HFFc6 (cell line): ENCODE measurements at places on chromosomes 4 and X.

- DNase-seq, result no peak
Measured at GRCh38 chr4:25590171-25590570, 65.5 kb upstream of the SLC34A2 start.

- DNase-seq, result no peak
Measured at GRCh38 chr4:89682808-89683207, 154.2 kb downstream of the SNCA start.

DNA sequence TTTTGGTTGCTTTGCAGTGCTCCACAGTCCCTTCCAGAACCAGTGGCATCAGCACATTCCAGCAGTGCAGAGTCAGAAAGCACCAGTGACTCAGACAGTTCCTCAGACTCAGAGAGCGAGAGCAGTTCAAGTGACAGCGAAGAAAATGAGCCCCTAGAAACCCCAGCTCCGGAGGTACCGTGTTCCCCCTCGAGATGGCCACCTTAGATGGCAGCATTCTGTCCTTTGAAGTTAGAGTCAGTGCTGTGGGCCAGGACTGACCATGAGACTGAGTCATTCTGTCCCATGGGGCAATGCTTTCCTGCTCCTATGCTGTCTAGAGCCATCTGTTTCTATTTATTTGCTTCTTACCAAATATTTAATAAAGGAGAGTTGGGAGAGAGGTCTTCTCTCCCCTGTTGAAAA is 112.3 kb downstream of the KLHL8 start:
- peak; percentile 90 for DNase-seq

DNA sequence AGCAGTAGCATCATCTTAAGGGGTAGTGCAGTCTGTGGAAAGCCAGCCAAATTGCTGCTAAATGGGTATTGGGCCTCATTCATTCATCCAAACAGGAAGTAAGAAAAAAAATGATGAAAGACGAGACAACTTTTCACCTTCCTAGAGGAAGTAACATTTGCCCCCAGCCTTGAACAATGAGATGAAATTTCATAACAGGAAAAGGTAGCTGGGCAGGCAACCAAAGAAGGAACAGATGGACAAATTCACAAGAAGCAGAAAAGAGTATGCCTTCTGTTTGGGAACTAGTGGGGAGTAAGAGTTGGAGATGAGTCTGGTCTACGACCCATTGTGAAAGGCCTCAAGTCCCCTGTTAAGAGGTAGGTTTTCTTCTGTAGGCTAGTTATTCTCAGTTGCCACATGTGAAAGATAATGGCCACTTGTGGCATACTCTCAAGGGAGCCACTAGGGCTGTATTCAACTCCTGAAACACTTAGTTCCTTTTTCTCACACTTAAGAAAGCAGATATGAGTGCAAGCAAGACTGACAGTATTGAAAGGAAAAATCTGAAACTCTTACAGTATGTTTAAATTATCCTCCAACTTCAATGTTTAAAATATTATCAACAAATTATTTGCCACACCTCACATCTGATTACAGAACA is 190.4 kb downstream of the AR start:
- DNase-seq, result no peak

- no peak for DNase-seq
Measured at GRCh38 chr4:156223985-156224384, 270.3 kb upstream of the CTSO start.

GRCh38 chr4:35541146-35541887 is 703.0 kb downstream of the ARAP2 start:
- no peak for DNase-seq

DNA sequence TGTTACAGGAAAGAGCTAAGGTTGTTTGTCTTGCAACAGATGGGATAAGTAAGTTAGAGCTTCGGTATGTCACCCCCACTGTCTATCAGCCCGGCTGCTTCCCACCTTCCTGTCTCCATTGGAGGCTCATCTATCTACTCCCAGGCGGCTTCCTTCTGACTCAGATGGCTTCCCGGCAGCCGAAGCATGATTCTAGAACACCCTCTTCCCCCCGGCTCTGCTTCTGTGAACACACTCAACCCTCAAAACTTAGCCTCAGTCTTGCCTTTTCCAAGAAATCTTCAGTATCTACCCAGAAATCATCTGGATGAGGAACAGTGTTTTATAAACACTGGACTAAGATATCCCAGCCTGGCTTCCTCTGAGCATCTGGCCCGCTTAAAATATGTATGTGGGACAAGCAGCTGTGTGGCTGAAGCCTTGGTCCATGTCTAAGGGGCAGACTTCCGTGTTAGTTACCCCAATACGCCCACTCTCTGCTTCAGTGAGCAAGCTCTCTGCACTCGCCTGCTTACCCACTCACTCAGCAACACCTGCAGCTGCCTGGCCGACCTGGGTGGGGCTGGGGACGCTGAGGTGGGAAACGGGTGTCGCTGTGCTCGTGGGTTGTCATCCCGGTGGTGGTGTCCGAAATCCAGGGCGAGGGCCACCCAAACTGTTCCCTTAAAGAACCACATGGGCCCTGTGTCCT is 12.0 kb upstream of the SLC2A9 start:
- peak; percentile 53 for DNase-seq

GRCh38 chr4:99059550-99059949 is 29.0 kb downstream of the ADH5 start:
- no peak for DNase-seq

- DNase-seq, result no peak
Measured at GRCh38 chr4:26753617-26754016, 107.0 kb upstream of the STIM2 start.

DNA sequence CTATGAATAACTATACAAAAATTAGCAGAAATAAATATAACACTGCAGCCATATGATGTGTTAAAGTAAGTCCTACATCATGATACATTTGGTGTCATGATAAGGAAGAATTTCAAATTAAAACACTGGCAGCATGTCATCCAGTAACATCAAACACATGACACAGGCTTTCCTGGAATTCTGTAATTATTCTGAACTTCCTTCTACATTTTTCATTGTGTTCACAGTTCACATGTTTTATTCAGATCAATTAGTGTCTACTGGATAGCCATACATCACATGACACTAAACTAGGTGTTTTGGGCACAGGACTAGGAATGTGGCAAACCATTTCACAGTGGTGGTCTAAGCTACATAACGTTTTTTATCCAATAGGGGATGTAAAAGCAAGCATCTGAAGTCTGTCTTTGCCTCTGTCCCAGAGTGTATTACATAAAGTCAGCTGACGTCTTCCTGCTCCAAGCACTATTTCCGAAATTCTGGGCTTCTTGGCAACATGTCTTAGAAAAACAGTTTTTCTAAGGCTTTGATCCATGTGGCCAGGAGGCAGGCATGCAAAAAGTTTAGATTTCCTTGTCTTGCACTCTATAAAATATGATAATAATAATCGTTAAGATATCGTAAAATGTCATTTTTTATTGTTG is 707.9 kb downstream of the CENPC start:
- DNase-seq, result no peak

DNA sequence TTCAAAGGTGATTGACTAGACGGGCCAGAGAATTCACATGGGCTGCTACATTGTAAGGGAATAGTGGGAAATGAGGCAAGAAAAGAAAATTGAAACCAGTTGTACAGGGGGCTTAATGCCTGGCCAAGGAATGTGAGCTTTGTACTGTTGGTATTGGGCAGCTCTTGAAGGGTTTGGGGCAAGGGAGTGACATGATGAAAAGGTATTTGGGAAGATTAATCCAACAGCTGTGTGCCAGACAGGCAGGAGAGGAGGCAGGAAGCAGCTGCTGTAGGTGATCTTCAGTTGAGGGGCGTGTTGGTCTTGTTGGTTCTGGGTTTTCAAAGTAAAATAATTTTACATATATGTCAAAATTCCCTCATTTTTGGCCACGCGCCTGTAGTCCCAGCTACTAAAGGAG is 384.5 kb upstream of the TENM3 start:
- DNase-seq, result no peak

DNA sequence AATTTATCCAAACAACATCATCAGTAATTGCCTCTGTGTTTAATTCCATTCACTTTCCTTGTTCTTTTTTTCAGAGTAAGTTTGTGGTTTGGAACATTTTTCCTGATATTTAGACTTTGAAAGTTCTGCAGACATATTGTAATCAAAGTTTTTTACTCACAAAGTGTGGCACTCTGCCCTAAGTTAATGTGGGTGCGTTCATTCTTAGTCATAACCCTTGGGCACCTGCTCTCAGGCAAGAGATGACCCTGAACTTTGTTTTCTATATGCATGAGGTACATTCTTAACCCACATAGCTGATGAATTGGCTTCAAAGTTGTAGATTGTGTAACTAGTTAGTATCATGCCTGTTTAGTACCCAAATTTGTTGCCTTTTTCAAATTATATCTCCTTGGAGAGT is 424.3 kb downstream of the GRXCR1 start:
- no peak for DNase-seq

- peak; percentile 0 for DNase-seq
Measured at GRCh38 chrX:17788439-17788838, 51.1 kb downstream of the SCML1 start.

- DNase-seq, result no peak
Measured at GRCh38 chrX:154799556-154800348, 5.5 kb downstream of the MPP1 start.

GRCh38 chr4:82947498-82947897 is 47.0 kb downstream of the THAP9 start:
- DNase-seq, result no peak

DNA sequence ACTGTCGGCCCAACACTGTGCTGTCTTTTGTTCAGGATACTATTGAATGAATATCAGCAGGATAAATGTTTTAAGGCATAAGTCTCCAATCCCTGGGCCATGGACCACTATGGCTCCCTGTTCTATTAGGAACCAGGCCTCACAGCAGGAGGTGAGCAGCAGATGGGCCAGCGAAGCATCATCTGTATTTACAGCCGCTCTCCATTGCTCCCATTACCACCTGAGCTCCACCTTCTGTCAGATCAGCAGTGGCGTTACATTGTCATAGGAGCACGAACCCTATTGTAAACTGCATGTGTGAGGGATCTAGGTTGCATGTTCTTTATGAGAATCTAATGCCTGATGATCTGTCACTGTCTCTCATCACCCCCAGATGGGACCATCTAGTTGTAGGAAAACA is 3.7 kb upstream of the APLN start:
- DNase-seq, result no peak

- no peak for DNase-seq
Measured at GRCh38 chr4:185429660-185430059, 3.9 kb upstream of the UFSP2 start.

DNA sequence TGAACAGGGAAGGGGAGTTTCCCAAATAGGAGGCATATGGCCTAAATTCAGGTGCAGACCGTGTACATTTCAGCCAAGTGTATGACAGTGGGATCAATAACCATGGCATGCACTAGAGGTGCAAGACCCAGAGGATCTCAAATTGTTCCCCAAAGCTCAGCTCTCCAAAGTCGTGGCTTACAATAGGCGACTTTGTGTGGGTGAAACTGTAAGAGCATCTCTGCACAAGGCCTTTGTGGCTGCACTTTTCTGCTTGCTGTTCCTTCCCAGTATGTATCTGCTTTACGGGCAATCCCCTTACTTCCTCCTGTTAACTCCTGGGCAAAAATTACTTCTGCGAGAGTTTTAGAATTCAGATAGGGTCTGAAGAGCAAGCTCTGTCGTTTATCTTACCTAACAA is 518.3 kb upstream of the ZFP42 start:
- DNase-seq, result no peak

DNA sequence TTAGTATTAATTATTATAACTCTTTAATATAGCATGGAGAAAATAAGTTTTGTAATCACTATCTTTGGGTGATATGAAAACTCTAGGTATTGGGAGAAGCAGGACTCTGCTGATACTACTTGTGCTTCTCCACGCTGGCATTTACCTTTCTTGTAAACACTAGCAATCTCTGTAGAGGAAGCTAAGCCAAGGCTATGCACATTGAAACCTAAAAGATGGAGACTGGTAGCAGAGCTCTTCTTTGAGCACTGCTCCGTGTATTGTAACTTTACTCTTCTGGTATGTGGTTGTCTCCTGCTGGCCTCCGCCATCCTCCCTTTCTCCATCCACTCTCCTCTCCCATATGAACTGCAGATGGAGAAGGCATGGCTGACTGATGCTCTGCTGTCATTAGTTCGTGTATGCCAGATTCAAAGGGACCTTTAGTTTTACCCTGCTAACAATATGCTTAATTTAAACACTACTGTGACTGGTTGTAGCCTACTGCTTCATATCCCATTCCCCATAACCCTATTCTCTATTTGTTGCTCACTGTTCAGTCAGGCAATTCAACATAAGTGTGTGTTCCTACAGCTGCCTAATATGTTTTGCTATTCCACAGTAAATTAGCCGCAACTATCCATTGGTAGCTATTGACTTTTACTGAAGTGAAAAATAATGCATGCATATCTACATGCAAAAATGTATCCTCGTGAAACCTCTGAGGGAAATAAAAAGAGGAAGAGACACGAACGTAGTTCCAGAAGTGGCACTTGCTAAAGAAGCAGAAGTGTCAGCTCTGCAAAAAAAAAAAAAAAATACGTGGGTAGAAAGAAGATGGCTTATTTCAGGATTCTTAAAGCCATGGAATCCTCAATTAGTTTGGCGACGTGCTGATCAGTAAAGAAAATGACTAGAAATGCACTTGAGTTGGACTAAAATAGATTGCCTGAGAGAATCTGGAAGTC is 55.6 kb upstream of the CCSER1 start:
- no peak for DNase-seq

DNA sequence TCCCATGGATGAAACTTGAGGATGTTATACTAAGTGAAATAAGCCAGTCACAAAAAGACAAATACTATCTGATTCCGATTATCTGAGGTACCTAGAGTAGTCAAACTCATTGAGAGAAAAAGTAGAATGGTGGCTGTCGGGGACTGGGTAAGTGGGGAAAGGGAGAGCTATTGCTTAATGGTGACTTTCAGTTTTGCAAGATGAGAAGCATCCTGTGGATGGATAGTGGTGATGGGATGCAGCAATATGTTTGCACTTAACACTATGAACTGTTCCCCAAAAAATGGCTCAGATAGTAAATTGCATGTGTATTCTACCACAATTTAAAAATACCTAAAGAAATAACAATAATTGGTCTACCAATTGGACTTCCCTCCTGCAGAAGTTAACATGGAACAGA is 181.5 kb downstream of the SHROOM3 start:
- DNase-seq, result no peak

DNA sequence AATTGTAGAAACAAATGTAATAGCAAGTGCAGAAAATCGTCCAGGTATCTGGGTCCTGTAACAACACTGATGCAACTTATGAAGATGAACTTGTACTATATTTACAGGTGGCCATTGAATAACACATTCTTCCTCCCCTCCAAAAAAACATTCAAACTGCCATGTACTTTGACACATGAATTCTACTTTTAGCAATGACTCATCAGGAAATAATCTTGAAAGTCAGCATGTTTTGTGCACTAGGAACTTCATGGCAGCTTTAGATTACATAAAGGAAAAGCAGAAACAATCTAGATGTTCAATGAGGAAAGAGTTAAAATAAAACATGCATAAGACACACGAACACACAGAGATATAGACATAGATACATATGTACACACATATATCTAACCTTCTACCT is 2.5 kb downstream of the PABPC1L2A start:
- DNase-seq, result no peak

- DNase-seq, result no peak
Measured at GRCh38 chr4:74314329-74314728, 6.1 kb downstream of the EPGN start.
